ENCODE measurements at places on chromosomes 5 and 9. TPM values are rescaled to one million over a fixed set of nuclear protein-coding genes. Genes with fewer than 3 reads are reported as not detected.

Gene TLR4
- 89.8 TPM for total RNA-seq

Gene INSYN2B
- total RNA-seq, result 1.4 TPM

Gene TXNDC8
- not detected for total RNA-seq

Gene LVRN
- under 0.01 TPM for total RNA-seq

Gene NSMF
- total RNA-seq, result 14.3 TPM

Gene PCDHA11
- 0.06 TPM for total RNA-seq

Measured in aortic smooth muscle cell (primary cell).